ENCODE measurements at places on chromosomes 1 and 21. TPM values are rescaled to one million over a fixed set of nuclear protein-coding genes. Genes with fewer than 3 reads are reported as not detected.

DNA sequence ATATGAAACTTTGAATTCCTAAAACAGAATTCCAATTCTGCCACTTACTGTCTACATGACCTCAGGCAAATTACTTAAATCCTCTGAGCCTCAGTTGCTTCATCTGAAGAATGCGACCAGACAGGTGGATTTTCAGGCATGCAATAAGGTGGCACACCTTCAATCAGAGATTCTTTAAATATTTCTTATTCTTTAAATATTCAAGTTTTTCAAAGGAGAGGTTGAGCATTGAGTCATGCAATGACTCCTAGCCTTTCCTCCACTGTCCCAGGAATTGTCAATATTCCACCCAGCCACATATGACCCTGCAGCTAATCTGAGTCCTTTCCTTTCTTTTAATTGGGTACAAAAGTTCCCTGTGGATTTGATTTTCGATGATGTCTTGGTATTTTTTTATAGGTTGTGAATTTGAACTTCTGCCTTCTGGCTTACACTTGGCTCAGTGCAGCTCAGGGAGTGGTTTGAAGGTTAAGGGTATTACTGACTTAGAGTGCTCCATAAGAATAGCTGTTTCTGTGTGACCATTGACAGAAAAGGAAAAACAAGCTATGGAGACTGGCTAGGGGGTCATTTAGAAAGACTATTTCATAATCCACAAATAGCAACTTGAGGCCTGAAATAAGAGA lies 52.2 kb upstream of the PRDX6 start:
- DNase-seq, result no peak

DNA sequence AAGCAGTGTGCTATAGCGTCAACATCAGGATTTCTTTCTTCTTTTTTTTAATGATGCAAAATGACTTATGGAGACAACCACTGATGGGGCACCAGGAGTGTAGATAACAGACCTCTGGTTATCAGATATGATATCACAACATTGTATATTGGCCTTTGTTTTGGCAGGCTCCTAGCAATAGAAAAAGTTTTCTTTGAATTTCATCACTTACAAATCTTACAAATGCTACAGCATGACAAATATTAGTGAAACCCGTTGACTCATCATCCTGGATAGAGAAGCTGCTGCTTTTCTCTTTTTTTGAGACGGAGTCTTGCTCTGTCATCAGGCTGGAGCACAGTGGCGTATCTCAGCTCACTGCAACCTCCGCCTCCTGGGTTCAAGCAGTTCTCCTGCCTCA lies 92.9 kb downstream of the LTN1 start:
- DNase-seq, result no peak

GRCh38 chr1:44110916-44111315 lies 7.7 kb upstream of the KLF17 start:
- no peak for DNase-seq

GRCh38 chr1:178682429-178682828 lies 42.6 kb upstream of the RALGPS2 start:
- DNase-seq, result no peak

DNA sequence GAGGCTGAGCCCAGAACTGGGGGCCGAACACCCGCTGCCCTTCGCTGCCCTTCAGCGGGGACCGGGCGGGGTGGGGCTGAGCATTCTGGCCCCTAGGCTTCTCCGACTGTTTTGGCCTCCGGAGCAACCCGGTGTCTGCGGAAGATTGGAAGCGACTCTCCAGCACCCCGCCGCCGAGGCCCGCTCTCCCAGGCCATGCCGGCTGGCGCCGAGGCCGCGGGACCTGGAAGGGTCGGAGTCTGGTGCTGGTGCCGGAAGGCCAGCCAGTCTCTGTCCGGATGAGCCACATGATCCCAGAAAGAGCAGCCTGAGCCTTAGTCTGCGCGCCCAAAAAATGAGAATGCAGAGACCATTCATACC lies 272.0 kb downstream of the FOXD2 start:
- no peak for DNase-seq

DNA sequence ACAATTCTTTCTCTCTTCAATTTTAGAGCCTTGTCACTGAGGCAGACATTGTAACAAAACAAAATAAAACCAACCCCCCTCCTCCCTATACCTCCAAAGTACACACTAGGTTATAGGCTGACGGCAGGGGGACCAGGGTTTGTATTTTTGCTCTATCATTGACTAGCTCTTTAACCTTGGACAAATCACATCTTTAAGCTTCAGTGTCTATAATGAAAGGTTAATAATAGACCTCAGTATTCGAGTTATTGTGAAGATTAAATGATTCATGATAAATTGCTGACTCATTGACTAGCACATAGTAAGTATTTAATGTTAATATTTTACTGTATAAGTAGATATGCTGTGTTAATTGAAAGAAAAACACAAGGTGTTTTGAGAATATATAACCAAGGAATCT lies 1267.6 kb upstream of the ADGRL2 start:
- DNase-seq, result no peak

ROR1 gene
- 2.7 TPM for total RNA-seq

TARDBP gene
- total RNA-seq, result 155 TPM

All from HCT116 (cell line).